ENCODE measurements at places on chromosomes 12 and 14.

GRCh38 chr12:100767371-100767770 is 27.2 kb upstream of the ANO4 start:
- no peak for DNase-seq

GRCh38 chr14:99467336-99468078 is 13.2 kb downstream of the SETD3 start:
- DNase-seq, result no peak

DNA sequence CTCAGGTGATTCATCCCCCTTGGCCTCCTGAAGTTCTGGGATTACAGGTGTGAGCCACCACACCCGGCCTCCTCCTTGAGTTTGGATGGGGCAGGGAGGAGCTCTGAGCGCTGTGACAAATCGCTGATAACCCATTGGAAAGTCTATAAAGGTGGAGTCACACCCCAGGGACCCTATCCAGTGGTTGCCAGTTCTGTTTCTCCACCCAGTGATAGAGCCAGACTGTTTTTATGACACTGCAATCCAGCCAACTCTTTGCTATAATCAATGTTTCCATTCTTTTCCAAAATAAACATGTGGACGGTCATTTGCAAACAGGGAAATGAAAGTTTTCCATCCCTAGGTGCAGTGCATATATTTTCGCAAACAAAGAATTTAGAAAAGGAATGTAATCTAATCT is 142.0 kb upstream of the PELI2 start:
- no peak for DNase-seq

DNA sequence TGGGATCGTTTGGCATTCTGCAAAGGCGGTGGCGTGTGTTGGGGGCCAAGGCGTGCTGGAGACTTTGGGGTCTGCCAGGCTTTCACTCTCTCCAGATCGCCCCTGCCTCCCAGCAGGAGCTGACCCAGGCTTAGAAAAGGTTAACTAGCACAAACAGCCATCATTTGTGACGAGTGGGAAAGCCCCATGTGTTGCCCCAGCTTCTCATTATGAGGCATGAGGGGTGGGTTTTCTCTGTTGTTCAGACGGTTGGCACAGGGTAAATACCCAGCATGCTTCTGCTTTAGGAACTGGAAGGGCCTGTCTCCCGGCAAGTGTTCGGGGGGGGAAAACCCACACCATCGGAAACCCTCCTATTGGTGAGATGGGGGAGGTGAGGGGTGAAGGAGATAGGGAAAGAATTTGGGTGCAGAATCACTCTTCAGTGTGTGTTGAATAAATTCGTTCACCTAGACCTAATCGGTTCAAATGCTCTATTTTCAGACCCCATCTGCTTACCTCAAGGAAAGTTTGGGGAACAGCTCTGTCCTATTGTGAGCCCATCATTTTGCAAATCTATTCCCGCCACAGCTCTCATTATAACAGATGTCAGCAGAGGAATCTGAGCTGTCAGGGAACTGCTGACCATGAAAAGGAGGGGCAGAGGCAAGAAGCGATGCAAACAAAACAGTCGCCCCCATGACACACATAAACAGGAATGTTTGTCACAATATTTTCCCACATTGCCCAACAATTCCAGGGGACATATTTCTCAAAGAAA is 34.7 kb upstream of the C12orf42 start:
- no peak for DNase-seq

- DNase-seq, result no peak
Observed at GRCh38 chr12:45674181-45674977, 55.1 kb upstream of the ARID2 start.

- no peak for DNase-seq
Observed at GRCh38 chr12:50598321-50598862, 93.6 kb downstream of the DIP2B start.

GRCh38 chr12:32517966-32518365 is 118.6 kb downstream of the FGD4 start:
- no peak for DNase-seq

DNA sequence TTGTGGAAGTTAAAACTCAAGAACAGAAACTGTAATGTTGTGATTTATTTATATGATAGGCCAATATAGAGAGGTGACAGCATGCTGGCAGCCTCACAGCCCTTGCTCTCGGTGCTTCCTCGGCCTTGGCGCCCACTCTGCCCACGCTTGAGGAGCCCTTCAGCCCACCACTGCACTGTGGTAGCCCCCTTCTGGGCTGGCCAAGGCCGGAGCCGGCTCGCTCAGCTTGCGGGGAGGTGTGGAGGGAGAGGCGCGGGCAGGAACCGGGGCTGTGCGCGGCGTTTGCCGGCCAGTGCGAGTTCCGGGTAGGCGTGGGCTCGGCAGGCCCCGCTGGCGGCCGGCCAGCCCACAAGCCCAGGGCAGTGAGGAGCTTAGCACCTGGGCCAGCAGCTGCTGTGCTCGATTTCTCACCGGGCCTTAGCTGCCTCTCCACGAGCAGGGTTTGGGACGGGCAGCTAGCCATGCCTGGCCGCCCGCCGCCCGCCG is 65.8 kb upstream of the SLC8A3 start:
- peak; percentile 32 for DNase-seq

- DNase-seq, result no peak
Observed at GRCh38 chr12:79298506-79298905, 392.3 kb downstream of the PAWR start.

DNA sequence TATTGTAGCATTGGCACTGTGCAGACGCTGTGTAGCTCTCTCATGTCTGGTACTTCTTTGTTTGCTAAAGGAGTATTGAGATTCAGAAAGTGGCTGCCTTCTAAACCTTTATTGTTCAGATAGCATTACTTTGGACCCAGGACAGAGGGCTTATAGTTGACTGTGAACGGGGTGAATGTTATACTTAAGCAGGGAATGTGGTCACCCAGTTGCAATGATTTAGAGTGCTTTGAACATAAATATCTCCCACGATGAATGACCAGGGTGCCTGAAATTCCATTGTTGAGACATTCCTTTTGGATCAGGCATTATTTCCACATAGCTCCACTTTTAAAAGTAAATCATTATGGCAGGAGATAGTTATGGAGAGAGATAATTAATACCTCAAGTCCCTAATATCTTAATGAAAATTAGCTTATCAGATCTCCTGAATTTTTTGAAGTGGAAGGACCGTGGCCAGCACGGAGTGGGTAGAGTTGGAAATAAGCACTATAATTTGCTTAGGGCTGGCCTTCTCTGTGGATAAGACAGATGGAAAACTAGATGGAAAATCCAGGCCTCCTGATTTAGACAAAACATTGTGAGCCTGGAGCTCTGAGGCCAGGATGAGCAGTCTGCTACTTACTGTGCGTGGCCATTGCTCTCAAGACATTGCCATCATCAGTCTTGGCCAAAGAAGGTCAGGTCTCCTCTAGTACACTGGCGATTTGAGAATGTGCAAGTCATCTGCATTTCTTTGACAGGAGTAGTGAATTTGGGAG is 114.5 kb downstream of the ETV6 start:
- peak; percentile 37 for DNase-seq

- DNase-seq, result no peak
Observed at GRCh38 chr14:38110258-38110657, 97.4 kb upstream of the SSTR1 start.

GRCh38 chr12:30211743-30212142 is 428.0 kb upstream of the TMTC1 start:
- no peak for DNase-seq

GRCh38 chr12:79415321-79415720 is 275.4 kb downstream of the PAWR start:
- no peak for DNase-seq

- DNase-seq, result peak; percentile 26
Observed at GRCh38 chr12:80763874-80764273, 47.2 kb downstream of the MYF5 start.

DNA sequence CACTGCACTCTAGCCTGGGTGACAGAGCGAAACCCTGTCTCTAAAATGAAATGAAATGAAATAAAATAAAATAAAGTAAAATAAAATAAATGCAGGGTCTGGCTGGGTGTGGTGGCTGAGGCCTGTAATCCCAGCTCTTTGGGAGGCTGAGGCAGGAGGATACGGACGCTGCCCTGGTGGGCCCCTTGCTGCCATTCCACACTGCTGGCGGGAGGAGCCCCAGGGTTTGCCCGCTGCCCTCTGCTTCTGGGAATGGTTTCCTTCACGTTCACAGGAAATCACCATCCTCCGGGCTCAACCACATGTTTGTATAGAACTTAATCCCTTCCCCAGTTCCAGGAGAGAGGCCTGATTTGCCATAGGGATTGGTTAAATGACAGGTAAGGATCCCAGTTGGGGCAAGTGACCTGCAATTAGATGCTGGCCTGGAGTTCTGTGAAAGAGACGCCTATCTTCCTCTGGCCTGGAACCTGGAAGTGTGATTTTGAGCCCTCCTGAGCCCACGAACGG is 29.3 kb downstream of the CALM1 start:
- DNase-seq, result no peak

- no peak for DNase-seq
Observed at GRCh38 chr12:130280742-130281141, 56.9 kb upstream of the PIWIL1 start.

DNA sequence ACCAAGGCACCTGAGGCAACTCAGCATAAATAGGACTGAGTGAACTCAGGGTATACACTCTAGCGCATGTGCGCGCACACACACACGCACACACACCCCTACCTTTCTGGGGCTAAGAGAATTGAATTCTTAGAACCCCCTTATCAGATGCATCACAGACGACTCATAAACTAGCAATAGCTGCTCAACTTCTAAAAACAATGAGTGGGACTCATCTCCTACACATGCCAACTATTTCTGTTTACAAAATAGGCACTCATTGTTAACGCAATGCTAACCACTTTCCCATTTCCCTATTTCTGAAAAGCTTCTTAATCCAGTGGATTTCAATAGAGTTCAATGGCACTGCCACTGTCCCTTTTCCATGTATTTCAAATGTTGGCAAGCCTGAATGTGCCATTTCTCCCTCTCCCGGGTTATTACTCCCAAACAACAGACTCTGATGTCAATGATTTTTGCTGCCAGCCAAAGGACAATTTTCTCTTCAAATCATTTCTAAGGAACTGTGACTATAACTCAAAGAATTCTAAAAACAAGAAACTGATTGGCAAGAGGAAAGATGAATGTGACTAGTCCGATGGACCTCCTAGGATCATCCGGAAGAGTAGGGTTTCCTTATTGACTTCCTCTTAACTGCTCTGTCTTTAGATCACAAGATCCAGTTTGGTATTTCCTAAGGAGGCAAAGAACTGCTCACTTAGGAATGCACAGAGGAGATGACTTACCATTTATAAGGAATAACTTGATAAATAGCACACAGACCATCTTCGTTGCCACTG is 48.8 kb downstream of the SLC38A1 start:
- peak; percentile 73 for DNase-seq

DNA sequence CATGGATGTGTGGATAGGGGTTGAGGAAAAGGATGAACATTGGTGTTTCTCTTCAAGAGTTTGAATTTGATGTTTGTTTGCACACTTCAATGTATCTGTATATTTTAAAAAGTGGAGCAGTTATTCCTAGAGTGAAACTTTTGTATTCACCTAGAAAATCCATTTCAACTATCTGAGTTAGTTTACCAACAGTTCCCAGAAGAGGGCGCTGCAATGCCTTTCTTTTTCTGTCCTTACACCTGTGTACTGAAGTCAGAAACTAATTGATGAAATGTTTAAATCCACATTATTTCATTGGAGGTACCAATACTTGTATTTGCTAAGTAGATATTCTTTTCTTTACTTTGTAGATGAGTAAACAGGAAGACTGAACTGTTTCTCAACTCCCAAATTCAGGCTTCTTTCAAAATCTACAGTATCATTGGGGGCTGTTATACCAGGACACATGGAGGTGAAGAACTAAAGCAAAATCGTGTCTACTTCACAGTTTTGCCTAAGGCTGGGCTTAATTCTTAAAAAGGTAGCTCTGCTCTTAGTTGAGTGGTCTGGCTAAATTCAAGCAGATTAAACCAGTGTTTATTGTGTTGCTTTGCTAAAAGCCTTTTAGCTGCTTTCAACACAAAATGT is 26.6 kb upstream of the KLRB1 start:
- peak; percentile 51 for DNase-seq

DNA sequence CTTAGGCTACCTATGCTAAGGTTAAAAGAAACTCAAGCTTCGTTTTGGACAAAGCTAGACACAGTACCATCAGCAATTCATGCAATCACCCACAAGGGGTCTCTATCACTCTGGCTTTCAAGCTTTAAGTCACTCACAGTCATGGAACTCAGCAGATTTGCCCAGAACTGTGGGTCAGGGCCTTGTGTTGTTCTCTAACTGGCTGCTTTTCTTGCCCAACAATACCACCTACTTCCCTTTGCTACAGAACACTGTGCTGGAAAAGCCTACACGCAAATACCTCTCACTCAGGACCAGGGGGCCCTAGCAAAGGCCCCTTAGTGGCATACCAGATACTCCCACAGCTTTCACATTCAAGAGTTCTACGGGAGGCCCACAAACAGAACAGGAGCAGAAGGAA is 9.1 kb downstream of the NEMP1 start:
- DNase-seq, result peak; percentile 89

DNA sequence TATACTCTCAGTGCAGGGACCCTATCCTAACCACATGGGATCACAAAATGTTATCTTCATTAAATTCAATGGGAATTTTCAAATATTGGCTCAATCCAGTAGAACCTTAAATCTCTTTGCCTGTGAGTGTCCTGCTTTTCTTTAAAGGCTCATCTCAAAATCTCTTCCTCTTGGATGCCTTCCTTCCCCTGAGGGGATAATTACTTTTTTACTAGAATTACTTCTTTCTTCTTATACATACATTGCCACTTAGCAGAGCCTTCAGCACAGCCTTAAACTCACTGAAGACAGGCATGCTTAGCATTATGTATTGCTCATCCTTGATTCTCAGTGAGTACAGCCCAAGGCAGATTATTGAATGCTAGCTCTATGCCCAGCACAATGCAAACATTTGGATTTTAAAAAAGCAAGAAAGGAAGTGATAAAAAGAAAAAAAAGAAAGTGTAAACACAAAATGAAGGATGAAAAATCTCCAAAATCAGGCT is 1918.0 kb upstream of the FLRT2 start:
- no peak for DNase-seq

- no peak for DNase-seq
Observed at GRCh38 chr14:68284834-68285233, 465.3 kb downstream of the RAD51B start.
